ENCODE measurements at places on chromosomes 5 and 9.

DNA sequence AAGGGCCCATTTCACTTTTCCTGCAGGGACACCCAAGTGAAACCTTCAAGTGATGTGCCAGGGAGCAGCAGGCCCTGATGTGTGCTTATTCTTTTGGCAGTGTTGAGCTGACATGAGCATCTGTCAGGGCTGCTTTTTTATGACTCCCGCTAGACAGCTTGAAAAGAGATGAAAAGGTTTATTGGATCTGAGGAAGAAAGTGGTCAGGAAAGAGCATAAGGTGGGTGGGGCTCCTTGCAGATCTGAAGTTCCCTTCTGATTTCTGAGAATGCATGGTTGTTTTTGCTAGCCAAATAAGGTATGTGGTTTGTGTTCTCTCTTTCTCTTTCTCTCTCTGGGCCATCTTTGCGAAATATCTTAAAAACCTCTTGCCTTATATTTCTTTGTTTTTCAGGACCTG is 316.1 kb downstream of the DMRT2 start:
- DNase-seq: no peak

- DNase-seq: peak; percentile 95
Measured at GRCh38 chr9:86322973-86323644, 31.1 kb downstream of the TUT7 start.

DNA sequence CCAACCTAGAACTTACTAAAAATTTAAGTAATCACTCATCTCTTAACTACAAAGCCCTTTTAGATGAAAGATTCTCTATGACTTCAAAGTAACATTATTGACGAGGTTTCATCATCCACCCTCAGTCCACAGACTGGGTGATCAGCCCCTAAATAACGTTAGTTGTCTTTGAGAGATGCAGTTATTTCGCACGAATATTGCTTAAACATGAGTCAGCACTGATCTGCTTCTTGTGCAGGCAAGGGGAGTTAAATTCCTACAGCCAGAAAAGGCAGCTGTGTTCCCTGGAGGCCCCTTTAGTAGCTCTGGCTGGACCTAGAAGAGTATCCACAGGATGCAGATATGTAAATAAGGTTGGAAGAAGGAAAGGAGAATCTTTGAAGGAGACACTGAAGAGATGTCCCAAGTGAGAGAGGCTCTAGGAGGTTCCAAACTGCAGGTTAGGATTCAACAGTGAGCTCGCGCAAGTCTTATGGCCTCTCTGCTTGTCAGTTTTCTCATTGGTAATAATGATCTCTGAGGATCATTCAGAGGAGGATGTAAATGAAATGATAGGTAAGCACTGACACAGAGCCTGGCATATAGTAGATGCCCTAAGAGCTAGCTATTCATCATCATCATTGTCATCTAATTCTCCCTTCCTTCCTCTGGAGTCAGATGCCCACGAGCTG is 122.2 kb upstream of the MAN2A1 start:
- peak; percentile 93 for DNase-seq

GRCh38 chr5:173774271-173774761 is 113.8 kb upstream of the CPEB4 start:
- no peak for DNase-seq

DNA sequence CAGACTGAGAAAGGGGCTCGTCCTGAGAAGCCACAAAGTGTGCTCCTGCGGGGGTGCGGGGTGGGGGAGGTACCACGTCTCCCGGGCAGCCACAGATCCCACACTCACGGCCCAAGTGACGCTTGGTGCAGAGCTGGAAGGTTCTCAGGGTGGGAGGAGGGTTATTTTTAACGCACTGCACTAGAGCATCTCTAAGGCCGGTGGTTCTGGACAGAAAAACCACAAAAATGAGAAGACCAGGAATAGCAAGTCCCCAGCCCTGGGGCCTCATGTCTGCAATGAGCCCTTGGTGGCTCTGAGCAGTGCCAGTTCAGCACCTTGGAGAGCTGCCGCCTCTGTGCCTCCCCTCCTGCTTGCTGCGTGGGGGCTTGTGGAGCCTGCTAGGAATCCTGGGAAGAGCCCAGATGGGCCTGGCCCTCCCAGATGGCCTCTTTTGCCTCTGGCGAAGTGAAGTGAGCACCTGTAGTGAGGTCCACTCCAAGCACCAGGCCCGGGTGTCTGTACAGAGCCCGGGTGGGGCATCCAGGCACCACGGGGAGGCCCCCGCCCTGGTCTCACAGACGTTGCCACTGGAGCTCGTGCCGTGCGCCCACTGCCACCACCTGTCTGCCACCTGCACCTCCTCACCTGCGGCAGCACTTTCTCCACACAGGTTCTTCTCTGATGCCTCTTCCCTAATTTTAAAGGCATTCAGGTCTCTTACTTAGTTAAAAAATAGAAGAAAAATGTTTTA is 48.9 kb upstream of the CACNA1B start:
- peak; percentile 16 for DNase-seq

GRCh38 chr5:89972901-89973300 is 436.7 kb downstream of the CETN3 start:
- DNase-seq: peak; percentile 73

DNA sequence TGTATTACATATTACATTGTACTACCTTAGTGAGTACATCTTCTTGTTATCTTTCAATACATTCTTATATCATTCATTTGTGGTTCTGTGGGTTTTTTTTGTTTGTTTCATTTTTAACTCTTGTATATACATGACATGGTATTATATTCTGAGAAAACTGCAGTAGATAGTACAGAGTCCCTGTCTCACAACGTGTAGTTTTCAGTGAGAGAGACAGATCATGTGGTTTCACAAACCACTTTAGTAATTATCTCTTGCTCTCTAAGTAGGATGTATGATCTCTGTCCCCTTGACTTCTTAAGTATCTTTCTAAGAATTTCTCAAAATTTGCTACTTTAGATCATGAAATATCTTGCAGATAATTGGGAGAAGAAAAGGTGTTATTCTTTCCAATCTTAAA is 745.9 kb upstream of the CDH9 start:
- DNase-seq: no peak

- no peak for DNase-seq
Measured at GRCh38 chr5:112356178-112356956, 62.7 kb downstream of the EPB41L4A start.

DNA sequence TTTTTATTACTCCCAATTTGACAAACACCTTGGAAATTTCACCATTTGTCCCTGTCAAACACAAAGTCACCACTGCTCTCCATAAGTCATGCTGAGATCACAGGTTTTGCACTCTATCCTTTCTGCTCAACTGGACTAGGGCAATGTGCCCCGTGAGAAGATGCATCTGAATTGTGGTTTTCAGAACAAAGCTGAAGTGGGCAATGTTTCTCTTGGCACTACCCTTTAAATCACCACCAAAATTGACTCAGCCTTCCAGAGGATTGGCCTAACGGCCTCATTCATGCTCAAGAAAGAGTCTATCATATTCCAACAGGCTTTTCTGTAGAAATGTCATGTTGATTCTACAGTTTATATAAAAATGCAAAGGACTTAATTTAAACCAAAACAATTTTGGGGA is 81.0 kb upstream of the TRIO start:
- DNase-seq: no peak

DNA sequence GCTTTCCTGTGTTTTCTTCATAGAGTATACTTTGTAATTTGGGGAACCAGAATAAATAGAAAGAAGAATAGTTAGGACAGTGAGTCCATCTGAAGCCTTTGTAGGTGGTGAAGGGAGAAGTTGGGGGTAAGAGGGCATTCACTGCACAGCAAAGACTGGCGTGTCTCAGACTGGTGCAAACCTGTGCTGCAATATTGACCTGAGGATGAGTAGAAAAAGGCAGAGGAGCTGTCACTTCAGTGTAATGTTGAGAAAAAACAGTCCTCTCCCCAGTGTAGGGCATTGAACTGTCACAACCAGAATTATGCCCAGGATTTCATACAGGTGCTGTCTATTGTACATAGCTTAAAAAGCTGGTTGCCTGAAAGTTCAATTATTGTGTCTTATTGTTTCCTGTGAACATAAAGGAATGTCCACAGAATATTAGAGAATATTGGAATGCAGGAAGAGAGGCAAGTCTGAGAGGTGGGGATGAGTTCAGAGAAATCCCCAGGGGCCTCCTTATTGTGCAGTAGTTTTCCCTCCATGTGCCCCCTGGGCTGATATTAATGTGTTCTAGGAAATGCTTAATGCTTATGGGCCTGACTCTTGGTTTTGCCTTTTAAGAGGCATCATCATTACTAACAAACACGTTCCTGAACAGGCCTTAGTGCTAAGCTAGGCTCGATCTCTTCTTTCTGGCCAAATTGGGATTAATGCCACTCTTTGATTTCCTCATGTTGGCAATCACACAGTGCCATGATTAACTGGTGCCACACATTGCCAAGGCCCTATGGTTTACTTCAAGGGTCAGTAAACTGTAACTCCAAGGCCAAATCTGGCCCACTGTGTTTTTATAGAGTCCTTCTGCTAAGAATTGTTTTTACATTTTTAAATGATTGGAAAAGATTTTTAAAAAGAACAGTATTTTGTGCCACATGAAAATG is 34.0 kb downstream of the DAPK1 start:
- no peak for DNase-seq

GRCh38 chr5:32505756-32506155 is 61.2 kb upstream of the ZFR start:
- peak; percentile 72 for DNase-seq

DNA sequence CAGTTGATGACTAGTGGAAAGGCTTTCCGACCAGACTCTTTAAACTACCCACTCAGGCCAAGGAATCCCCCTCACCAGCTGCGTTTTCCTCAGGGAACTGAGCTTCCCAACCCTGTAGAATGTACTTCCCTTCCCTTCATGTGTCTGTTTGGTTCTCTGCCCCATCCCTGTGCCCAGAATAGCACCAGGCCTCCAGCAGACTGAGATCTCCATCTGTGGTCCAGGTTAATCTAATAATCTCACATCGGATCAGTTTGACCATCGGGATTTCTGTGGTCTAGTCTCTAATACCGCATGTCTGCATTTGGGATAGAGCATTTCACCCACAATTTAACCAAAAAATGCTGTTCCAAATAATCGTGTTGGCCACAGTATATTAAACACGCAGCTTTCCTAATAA is 237.2 kb downstream of the ROR2 start:
- DNase-seq: no peak

DNA sequence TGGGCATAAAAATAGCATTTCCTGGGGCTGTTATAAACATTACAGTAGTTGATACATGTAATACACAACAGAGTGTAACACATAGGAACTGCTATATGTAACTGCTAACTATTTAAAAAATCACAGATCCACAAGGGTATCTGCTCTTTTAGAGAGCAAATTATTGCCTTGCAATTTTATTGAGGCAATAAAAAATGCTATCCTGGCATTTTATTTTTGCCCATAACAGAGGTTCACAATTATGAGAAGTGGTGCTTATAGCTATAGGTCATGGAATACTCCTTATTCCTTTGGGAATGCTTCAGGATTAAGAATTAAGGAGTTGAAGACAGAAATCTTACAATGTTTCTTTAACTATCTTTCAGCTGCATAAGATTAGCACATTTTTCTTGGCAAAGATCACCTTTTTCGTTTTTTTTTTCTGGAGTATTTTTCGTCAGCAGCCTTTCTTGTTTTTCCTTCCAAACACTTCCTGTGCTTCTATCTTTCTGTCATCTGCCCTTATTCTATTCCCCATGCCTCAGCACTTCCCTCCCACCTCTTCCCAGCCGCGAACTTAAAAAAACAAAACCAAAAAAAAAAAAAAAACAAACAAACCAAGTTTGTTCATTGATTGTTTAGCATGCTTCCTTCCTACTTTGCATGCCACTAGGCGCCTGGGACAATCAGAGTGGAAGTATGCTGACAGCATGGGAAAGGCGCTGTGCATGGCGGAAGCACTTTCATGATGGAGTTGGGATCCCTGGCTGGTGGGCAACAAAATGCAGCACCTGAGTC is 264.2 kb downstream of the MAST4 start:
- no peak for DNase-seq

- DNase-seq: peak; percentile 4
Measured at GRCh38 chr5:74864823-74865222, 1.4 kb downstream of the FAM169A start.

DNA sequence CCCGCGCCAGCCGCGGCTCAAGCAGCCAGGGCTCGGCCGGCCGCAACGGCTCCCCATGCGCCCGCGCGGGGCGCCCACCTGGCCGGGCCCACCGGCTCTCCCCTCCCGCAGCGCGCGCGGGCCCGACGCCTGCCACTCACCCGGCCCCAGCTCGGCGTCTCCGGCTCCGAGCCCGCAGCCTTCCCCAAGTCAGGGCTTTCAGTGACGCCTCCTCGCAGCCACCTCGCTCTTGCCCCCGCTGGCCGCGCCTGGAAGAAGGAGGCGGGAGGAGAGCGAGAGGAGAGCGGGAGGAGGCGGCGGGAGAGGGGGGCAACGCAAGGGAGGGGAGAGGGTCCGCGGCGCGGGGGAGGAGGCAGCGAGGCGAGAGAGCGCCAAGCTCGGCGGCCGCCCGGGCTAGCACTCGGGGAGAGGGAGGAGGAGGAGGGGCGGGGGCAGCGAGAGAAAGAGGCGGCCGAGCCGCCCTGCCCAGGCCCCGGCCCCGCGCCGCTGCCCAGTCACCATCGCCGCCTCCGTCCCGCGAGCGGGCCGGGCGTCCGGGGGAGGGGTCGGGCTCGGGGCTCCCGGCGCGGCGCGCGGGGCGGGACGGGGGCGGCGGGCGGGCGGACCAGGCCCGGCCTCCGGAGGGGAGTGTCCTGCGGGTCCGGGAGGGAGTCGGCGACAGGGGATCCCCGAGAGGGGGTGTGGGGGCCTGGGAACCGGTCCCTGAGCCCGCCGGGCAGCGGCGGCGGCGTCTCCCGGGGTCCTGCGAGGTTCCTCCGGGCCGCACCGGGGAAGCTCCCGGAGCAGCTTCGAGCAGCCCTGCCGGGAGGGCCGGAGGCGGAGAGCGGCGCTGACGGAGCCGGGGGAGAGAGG is at the start of gene LHFPL2:
Gene LHFPL2, minus strand, starts transcription at position 414 of the 852 bp plus-strand sequence. CDS start 138,559 bp downstream, outside the sequence.
- peak; percentile 74 for DNase-seq

DNA sequence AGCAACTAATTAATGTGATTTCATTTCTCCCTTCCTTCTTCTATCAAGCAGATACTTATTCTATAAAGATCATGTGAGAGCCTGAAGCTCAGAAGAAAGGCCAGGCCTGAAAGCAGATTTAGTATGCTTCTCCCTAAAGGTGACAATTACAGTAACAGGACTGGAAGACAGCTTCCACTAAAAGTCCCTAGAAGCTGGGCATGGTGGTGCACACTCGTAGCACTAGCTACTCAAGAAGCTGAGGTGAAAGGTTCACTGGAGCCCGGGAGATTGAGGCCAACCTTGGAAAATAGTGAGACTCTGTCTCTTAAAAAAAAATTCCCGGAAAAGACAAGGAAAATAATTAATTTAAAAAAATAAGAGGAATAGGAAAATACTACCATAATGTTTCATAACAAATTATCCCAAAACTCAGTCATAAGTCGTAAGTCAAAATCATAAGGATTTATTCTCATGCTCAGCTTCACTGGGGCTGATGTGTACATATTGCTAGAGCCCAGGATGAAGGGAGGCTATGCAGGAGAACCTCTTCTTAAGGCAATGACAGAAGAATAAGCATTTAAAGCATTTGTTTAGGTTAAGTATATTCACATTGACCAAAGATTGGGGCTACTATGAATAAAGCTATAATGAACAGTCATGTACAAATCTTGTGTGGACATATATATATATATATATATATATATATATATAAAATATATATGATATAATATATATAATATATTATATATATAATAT is 210.8 kb upstream of the SMARCA2 start:
- no peak for DNase-seq

GRCh38 chr9:115373000-115373709 is 255.2 kb upstream of the TNC start:
- DNase-seq: peak; percentile 97

GRCh38 chr9:122954253-122954691 is 13.5 kb downstream of the RABGAP1 start:
- DNase-seq: peak; percentile 35

All from amniotic epithelial cell (primary cell).